ENCODE measurements at places on chromosomes 1 and 21. TPM values are rescaled to one million over a fixed set of nuclear protein-coding genes. Genes with fewer than 3 reads are reported as not detected.

GRCh38 chr1:230589951-230590350 is 52.3 kb upstream of the COG2 start:
- no peaks in the 10 kb centered on the region for H3K4me1 ChIP-seq
- no peak overlapping the region for H3K4me3 ChIP-seq
- no peak overlapping the region for H3K27ac ChIP-seq
- H3K27me3 ChIP-seq, result no peaks in the 10 kb centered on the region
- no peaks in the 10 kb centered on the region for H3K36me3 ChIP-seq

The ANKRD35 gene
- total RNA-seq, result 0.52 TPM

- peaks cover 8% of the 10 kb centered on the region for H3K36me3 ChIP-seq
- H3K27ac ChIP-seq, result no peak overlapping the region
- H3K4me1 ChIP-seq, result peaks cover 27% of the 10 kb centered on the region
- H3K27me3 ChIP-seq, result no peaks in the 10 kb centered on the region
- peak; percentile 15 for DNase-seq
- H3K4me3 ChIP-seq, result peak overlapping the region; percentile 83
These were observed 1.1 kb downstream of the LUZP1 start for GRCh38 chr1:23167353-23168078.

The SIPA1L2 gene
- 2.6 TPM for total RNA-seq

- no peak for DNase-seq
- H3K4me1 ChIP-seq, result peaks cover 16% of the 10 kb centered on the region
- no peaks in the 10 kb centered on the region for H3K36me3 ChIP-seq
- H3K4me3 ChIP-seq, result no peak overlapping the region
- no peak overlapping the region for H3K27ac ChIP-seq
These were observed 90.0 kb downstream of the GPR88 start for GRCh38 chr1:100627936-100628335.

The USH2A gene
- not detected for total RNA-seq

DNA sequence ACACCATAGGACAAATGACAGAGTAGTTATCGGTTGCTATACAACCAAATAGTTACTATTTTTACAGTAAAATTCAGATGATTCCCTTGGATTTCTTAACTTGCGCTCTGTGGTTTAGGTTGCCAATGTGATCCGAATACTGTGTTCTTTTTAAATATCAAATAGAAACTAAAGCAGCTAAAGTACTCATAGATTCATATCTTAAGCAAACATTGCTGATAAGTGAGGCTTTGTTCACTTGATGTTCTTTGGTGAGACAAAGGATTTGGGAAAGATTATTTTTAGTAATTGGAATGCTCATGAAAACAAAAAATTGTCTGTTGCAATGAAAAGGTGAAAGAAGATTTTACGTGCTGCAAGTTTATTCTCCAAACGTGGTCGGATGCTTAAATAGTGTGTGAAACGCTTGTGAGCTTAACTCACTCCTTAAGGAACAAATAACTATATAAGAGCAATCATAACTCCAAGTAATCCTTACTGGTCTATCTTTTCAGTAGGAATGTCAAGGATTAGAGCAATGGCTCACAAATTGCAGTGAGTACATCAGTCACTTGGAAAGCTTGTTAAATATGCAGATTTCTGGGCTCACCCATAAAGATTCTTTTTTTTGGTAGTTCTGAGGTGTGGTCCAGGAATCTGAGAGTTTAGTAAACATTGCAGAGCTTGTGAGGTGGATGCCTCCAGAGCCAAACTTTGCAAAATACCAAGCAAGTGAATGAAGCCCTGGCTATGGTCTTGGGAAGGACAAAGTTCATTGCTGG is 31.8 kb upstream of the PDC start:
- H3K27me3 ChIP-seq, result peaks cover 2% of the 10 kb centered on the region
- no peak overlapping the region for H3K4me3 ChIP-seq
- no peak for DNase-seq
- no peaks in the 10 kb centered on the region for H3K36me3 ChIP-seq
- no peaks in the 10 kb centered on the region for H3K4me1 ChIP-seq

- peaks cover 8% of the 10 kb centered on the region for H3K27me3 ChIP-seq
- no peaks in the 10 kb centered on the region for H3K36me3 ChIP-seq
- no peak for DNase-seq
- H3K27ac ChIP-seq, result no peak overlapping the region
- no peaks in the 10 kb centered on the region for H3K4me1 ChIP-seq
These were observed 43.2 kb downstream of the FMO4 start for GRCh38 chr1:171357179-171357578.

- no peak for DNase-seq
- no peaks in the 10 kb centered on the region for H3K36me3 ChIP-seq
- H3K27me3 ChIP-seq, result no peaks in the 10 kb centered on the region
- H3K4me1 ChIP-seq, result no peaks in the 10 kb centered on the region
These were observed 321.0 kb upstream of the LRRC7 start for GRCh38 chr1:69246710-69247109.

GRCh38 chr1:150869683-150870082 is 6.7 kb downstream of the ARNT start:
- no peak overlapping the region for H3K27ac ChIP-seq
- H3K36me3 ChIP-seq, result peaks cover 34% of the 10 kb centered on the region
- H3K4me3 ChIP-seq, result no peak overlapping the region
- peaks cover 25% of the 10 kb centered on the region for H3K4me1 ChIP-seq

DNA sequence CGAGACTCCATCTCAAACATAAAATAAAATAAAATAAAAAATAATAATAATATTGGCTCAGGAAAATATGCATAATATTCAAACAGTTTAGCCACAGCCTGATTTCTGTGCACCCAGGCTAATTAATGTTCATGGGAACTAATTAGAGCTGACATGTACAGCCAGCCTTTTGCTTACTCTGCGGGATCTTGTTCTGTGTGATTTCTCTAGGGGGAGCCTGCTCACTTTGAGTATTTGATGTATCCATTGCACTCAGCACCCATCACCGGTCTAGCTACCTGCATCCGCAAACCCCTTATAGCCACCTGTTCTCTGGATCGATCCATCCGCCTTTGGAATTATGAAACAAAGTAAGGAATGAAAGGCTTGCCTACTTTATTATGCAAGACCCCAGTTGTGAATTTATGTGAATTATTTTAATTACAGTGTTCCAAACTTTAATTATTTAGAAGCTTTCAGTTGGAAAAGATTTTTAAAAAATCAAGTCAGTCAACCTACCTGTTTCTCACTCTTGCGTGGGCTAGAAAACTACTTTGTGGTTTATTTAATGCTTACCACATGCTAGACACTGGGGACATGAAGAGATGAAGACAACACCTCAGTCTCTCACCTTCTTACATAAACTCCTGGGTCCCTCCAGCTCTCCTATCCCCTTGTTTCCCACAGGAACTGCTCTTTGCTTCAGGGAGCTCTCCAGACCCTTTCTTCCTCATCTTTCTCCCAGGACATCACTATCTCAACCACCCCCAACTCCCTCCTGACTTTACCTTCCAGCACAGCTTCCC is 25.4 kb downstream of the CFAP57 start:
- no peaks in the 10 kb centered on the region for H3K4me1 ChIP-seq
- no peak overlapping the region for H3K27ac ChIP-seq
- no peak for DNase-seq
- H3K4me3 ChIP-seq, result no peak overlapping the region
- no peaks in the 10 kb centered on the region for H3K27me3 ChIP-seq

The RGS7 gene
- not detected for total RNA-seq

- peaks cover 38% of the 10 kb centered on the region for H3K27me3 ChIP-seq
- DNase-seq, result no peak
- no peak overlapping the region for H3K4me3 ChIP-seq
- no peaks in the 10 kb centered on the region for H3K36me3 ChIP-seq
- H3K4me1 ChIP-seq, result peaks cover 37% of the 10 kb centered on the region
These were observed 25.1 kb upstream of the IFNGR2 start for GRCh38 chr21:33378081-33378480.

- H3K4me1 ChIP-seq, result no peaks in the 10 kb centered on the region
- H3K36me3 ChIP-seq, result no peaks in the 10 kb centered on the region
These were observed 56.2 kb downstream of the TAS1R2 start for GRCh38 chr1:18803151-18803791.

DNA sequence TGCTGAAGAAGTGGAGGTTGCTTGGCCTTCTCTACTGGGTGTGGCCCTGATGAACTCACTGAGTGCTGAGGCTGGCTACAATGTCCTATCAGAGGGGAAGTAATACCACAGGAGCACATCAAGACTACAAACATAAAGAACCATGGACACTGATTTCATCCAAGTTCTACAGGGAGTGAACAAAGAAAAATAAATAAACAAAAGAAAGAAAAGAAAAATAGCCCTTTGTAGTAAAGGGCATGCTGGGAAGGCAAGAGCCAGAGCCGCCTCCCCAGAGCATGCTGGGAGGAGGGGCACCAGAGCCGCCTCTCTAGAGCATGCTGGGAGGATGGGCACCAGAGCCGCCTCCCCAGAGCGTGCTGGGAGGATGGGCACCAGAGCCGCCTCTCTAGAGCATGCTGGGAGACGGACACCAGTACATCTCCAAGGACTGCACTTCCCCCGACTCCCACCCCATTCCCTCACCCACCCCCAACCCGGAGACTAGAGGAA is 65.9 kb downstream of the LAMC2 start:
- H3K36me3 ChIP-seq, result no peaks in the 10 kb centered on the region
- DNase-seq, result no peak
- H3K4me3 ChIP-seq, result no peak overlapping the region
- no peak overlapping the region for H3K27ac ChIP-seq

The PTGFR gene
- total RNA-seq, result not detected

The KCNA3 gene
- 38.1 TPM for total RNA-seq

DNA sequence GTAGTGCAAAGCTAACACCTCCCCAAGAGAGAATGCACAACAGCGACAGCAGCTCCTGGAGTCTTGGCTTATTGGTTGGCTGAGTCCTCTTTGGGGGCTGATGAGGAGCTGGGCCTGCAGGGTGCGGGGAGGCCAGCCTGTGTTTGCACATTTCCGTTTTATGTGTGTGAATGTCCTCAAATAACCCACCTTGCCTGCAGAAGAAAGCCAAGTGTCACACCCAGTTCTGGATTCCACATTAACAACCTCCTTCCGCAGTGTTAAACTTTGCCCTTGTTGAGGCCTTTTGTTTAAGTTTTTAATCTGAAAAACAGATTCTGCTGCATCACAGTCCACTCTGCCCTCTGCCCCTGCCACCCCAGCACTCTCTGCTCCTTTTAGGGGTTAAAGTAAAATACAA is 274.5 kb downstream of the TM2D1 start:
- H3K27me3 ChIP-seq, result peaks cover 11% of the 10 kb centered on the region
- H3K4me1 ChIP-seq, result peaks cover 8% of the 10 kb centered on the region
- H3K4me3 ChIP-seq, result no peak overlapping the region

The SH2D2A gene
- total RNA-seq, result 283 TPM

The FCRL3 gene
- total RNA-seq, result 0.05 TPM

GRCh38 chr1:150150133-150151021 is 661 bp downstream of the PLEKHO1 start:
- H3K27ac ChIP-seq, result peak overlapping the region; percentile 79
- peaks cover 24% of the 10 kb centered on the region for H3K27me3 ChIP-seq
- peak overlapping the region; percentile 87 for H3K4me3 ChIP-seq
- H3K36me3 ChIP-seq, result peaks cover 37% of the 10 kb centered on the region
- no peak for DNase-seq
